KG1 (cell line): ENCODE measurements at places on chromosomes 3 and 15.

DNA sequence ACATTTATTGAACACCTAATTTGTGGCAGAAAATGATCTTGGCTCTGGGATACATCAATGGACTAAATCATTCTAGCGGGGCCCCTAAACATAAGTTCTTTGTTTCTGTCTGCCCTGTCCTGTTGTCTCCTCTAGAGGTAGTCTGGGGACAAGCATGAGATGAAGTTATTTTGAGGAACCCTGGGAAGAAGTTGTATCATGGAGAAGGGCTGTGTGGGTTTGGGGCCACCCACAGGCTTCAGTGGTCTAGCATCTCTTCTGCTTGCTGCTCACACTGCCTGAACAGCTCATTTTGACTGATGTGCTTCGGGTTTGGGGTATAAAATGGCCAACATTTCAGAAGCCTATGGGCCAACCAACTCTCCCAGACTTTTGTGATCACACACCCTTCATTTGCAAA, 50.3 kb upstream of the OSBPL11 start:
- DNase-seq: no peak

DNA sequence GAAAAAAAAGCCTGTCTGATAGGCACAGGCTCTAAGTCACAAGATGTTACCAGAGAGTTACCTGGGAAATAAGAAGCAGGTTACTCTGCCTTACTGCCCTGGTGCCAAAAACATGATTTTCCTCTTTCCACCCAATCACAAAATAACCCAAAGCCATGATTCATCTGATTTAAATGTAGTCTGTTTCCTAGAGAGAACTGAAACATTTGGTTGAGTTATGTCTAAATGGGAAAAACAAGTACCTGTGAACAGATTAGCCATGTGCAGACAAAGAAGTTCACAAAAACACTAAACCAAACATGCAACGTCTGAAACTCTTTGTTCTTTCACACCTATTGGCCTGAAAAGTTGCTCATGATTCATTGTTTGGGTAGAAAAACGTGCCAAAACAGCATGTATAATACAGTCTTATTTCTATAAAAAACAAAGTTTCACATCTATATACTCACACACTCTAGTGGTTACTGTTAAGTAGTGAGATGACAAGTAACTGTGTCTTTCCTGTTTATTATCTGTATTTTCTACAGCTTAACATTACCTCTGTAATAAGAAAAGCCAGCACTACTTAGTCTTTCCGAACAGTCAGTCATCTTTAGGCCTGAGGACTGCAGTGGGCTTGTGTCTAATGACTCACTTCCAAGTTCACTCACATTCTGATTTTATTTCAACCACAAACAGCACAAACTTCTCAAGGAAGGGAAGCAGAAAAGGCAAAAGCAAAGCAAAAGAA, 30.2 kb downstream of the FAM174B start:
- DNase-seq: no peak

DNA sequence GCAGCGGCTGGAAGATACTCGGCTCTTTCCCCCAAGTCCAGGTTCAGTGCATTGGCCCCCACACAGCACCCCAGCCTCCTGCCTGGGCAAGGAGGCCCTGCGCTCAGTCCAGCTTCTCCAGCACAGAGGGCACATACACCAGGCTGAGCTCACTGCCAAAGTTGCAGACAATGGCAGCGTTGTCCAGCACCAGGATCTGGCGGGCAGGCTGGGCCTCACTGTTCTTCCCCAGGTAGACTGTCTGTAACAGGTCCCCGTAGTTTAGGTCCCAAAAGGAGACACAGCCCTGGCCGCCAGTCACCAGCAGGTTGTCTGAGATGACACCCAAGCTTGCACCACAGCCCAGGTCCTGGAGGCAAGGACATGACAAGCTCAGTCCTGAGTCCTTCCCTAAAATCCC, 32.9 kb downstream of the PTPN23 start:
- DNase-seq: no peak

DNA sequence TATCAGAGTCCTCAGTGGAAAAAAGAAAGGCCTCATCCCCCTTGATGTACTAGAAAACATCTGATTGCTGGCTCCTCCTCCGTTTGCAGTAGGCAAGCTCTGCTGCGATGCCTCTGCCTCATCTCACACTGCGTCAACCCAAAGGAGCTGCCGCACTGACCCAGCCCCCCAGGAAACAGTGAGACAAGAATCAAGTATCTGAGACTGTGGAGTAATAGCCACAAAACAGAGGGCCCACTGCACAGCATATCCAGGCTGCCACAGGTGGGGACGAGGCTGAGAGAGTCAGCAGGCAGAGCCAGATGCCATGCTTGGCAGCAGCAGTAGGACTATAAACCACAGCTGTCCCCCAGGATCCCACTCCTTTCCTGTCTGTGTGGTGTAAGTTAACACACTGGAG, 165.9 kb downstream of the STAC start:
- no peak for DNase-seq

GRCh38 chr3:123653221-123653682, 68.4 kb upstream of the HACD2 start:
- no peak for DNase-seq

DNA sequence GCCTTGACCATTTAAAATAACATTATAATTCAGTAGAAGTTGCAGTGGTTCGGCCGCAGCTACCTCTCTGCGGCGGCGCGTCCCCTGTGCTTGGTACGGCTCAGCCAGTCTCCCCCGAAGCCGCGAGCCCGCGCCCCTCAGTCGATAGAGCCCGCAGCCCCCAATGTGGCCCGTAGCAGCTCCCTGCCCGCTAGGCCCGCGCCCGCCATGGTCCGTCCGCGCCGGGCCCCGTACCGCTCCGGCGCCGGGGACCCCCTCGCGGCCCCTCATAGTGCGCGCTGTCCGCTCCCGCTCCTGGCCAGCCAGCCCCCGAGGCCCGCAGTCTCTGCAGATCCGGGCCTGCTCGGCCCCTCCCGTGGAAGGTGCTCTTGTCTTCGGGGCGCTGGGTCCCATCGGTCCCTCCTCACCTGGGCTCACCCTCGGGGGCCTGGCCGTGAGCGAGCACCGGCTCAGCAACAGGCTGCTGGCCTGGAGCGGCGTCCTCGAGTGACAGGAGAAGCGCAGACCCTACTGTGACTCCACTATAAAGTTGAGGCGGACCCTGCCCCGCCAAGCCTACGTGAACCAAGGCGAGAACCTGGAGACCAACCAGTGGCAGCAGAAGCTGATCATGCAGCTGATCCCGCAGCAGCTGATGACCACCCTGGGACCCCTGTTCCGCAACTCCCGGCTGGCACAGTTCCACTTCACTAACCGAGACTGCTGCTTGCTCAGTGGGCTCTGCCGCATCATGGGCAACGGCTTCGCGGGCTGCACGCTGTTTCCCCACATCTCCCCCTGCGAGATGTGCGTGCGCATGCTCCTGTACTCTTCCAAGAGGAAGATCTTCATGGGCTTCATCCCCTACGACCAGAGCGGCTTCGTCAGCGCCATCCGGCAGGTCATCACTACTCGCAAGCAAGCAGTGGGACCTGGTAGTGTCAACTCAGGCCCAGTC, 21.8 kb upstream of the GPR156 start:
- DNase-seq: no peak

GRCh38 chr15:57540211-57540610, 51.5 kb upstream of the MYZAP start:
- no peak for DNase-seq

DNA sequence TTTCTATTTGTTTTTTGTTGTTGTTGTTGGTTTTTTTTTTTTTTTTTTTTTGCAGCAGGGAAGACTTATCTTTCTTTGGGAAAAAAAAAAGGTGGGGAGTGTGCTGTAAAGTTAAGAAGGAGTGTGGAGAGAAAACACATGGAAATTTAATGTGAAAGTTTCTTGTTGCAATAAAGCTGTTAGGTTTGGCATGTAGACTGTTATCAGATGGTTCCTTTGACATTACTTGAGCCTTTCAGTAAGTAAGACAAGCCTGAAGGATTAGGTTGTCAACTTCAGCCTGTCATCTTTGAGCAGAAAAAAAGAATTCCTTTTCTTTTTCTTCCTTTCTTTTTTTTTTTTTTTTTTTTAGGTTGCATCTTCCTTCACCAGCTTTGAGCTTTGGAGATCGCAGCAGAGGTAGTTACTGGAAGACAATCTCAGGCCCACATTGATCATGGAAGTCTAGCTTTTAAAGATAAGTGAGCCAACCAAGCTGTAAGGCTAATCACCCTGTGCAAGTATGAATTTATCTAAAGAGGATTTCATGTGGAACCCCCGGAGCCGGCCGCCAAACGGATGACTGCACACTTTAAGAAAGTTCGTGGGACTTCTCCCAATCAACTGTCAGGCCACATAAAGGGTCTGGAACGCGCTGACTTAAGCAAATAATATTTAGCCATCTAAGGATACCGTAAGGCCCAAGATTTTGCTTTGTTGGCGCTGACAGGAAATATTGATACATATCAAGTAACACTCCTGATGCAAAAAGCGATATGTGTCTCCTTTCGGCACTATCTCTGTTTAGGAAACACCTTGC, 1040.1 kb upstream of the NR2F2 start:
- no peak for DNase-seq

DNA sequence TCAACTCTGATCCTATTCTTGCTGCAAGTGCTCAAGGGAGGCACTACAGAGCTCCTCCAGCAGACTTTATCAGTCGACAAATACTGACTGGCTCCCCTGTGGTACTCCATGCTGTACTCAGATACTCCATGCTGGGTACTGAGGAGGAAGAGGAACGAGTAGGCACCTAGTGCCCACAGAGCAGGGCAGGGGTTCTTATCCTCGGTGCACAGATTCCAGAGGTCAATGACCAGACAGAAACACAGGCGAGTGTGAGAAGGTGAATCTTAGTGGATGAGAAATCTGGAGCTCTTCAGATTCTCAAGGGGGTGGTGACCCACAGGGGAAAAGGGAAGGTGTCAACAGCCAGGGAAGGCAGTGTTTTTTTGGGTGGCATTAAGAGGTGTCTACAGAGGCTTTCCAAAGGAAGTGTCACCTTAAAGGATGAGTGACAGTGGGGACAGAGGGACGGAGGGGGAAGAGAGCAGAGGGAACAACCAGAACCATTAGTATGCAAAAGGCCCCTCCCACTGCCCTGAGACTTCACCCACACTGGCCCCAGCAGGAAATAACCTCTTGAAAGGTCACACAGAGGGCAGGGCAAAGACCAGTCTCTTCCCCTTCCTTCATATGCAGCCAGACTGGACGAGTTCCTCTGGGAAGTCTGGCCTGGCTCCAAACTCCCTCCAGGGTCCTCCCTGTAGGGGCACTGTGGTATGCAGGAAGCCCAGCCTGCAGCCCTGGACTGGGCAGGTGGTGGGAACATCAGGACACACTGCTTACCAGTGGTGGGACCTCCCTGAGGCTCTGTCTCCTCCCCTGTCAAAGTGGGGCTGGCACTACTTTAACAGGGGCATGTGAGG, 27.5 kb downstream of the CCDC12 start:
- no peak for DNase-seq

- no peak for DNase-seq
Measured at GRCh38 chr3:61620073-61620472, 58.7 kb downstream of the PTPRG start.

DNA sequence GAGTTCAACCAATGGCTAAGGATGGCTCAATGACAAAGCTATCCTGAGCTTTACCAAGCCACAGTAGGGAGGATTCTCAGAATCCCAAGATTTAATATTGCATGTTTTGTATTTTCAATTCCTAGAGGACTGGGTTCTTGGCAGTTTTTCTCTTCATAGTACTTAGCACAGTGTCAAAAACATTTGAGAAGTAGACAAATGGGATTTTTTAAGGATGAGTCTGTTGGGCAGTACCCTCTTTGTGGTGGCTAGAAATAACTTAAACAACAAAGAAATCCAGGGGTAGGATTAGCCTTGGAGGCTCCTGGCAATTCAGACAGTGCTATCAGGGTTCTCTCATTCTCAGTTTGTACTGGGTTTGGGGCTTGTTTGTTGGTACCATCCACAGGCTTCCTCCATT, 212.8 kb upstream of the RORA start:
- no peak for DNase-seq

- no peak for DNase-seq
Measured at GRCh38 chr3:135739779-135740178, 225.7 kb upstream of the PPP2R3A start.

GRCh38 chr3:134640378-134640777, 10.4 kb downstream of the KY start:
- DNase-seq: no peak

DNA sequence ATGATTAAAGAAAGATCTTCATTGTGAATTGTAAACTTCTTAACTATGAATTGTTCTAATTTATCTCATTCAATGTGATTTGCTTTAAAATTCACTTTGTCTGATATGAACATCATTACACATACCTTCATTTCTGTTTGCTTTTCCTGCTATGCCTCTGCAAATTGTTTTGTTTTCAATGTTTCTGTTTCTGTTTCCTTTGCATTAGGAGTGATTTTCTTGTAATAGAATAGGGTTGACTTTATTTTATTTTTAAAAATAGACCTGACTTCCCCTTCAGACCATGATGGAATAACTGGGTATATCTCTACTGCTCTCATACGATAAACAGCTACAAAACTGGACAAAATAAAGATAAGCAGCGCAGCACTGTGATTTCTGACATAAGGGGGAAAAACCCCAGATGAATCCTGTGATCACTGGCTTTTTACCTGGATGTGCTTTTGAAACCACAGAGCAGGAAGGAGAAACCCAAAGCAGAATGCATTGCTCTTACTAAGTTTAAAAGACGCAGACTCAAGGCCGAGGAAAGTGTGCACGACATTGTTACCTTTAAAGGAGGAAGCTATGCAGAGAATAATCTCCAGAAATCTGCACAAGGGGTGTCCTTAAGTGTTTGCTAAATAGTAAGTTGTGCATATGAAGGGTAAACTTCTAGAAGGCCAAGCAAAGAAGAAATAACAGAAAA, 420.2 kb downstream of the TBC1D5 start:
- no peak for DNase-seq

DNA sequence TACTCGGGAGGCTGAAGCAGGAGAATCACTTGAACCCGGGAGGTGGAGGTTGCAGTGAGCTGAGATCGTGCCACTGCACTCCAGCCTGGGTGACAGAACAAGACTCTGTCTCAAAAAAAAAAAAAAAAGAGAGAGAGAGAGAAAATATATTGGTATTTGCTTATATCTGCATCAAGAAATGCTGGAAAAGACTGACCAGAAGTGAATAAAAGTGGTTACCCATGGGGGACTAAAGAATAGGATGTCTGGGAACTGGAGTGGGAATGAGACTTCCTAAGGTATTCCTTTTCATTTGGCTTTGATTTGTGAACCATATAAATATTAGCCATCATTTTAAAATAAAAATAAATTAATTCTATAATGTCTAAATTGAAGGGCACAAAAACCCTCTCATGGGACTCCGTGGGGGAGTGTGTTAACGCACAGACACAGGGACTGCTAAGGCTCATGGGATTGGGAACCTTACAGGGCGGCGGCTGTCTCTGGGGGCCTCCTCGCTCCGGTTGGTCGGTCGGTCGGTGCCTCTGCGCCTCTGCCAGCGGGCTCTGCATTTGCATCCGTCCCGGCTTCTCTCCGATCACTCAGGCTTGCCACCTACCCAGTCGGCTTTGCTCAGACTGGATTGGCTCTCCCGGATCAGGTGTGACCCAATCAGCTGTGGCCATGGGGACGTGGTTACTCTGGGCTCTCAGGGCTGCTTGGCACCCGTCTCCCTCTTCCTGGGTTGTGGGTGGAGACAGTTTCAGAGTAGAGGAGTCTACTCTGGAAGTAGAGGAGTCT, 12.7 kb upstream of the TSPAN3 start:
- no peak for DNase-seq

GRCh38 chr15:78055919-78056713, 21.4 kb downstream of the TBC1D2B start:
- no peak for DNase-seq

GRCh38 chr3:8734137-8734878, 706 bp downstream of the CAV3 start:
- DNase-seq: no peak

GRCh38 chr3:140920029-140920428, 21.6 kb upstream of the SLC25A36 start:
- DNase-seq: no peak
